ENCODE measurements at places on chromosomes 4 and X. TPM values are rescaled to one million over a fixed set of nuclear protein-coding genes. Genes with fewer than 3 reads are reported as not detected.

DNA sequence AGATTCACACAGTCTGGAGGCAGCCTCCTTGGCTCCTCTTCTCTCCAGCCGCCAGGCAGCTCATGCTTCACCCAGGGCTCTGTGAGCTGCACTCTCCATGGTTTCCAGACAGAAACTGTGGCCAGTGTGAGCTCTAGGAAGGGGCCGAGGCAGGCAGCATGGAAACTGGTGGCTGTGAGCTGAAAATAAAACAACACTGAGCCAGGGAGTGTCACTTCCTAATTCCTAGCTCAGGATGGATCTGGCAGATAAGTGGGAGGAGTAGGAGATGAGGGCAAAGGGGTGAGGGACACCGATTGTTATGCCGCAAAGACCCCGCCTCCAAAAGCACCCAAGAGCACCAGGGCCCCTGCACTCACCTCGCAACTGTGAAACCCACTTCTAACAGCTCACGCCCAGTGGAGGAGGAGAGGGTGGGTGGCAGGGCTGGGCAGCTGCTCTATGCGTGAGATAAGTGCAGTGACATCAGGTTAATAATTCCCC is 69.8 kb downstream of the FHDC1 start:
- no peak for DNase-seq

DNA sequence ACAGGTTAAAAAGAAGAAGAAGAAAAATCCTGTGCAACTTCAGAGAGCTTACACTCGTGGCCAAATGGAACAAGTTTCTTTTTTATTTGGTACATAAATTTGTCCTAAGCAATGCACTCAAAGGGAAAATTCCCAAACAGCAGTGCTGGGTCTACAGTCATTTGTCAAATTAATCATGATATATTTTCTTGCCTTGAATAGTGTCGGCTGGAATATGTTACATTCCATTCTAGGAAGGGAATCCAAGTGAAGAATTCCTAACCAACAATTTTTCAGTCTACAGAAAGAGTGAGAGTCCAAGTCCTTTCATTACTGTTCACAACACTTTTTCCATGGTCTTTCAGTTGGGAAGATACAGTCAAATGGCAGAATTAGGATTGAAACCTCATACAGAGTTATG is 63.9 kb downstream of the HAND2 start:
- DNase-seq = no peak

GRCh38 chr4:110620691-110621327 is 2.1 kb downstream of the PITX2 start:
- DNase-seq = peak; percentile 93

GRCh38 chrX:69019073-69019890 is 146.0 kb downstream of the PJA1 start:
- DNase-seq = no peak

DNA sequence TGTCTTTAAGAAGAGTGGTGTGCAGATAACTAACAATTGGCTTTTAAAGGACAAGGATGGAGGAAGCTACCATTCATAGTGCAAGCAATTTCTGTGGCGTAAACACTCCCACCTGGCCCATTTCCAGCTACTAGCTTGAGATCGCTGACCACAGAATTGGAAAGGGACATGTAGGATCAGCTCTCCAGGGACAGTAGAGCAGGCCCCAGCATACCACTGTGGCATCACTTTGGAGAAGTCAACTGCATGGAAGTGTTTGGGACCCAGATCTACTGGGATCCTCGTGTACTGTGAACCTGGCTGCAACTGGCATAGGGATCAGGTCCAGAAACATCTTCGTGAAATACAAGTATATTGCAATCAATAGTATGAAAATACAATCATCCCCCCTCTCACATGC is 515.0 kb downstream of the INPP4B start:
- no peak for DNase-seq

GRCh38 chrX:51876441-51876840 is 17.0 kb upstream of the MAGED1 start:
- DNase-seq = no peak

Gene POU4F2
- not detected for total RNA-seq

Gene FAM114A1
- 7.4 TPM for total RNA-seq
